ENCODE measurements at places on chromosomes 6 and 20.

DNA sequence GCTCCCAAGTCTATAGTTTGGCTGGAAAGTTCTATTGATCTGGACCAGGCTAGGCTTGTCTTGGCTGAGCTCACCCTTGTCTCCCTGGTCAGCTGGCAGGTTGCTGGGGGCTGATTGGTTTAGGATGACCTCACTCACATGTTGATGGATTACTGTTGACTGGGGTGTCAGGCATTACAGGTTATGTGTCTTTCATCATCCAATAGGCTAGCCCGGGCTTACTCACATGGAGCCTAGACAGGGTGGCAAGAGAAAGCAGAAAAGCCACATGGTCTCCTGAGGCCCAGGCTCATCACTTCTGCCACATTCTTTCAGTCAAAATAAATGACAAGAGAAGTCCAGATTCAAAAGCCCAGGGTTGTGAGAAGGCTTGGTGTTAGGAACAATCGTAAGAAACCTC, 103.5 kb downstream of the BFSP1 start:
- no peak for DNase-seq

- DNase-seq = no peak
Measured at GRCh38 chr6:20538907-20539306, 4.7 kb downstream of the CDKAL1 start.

DNA sequence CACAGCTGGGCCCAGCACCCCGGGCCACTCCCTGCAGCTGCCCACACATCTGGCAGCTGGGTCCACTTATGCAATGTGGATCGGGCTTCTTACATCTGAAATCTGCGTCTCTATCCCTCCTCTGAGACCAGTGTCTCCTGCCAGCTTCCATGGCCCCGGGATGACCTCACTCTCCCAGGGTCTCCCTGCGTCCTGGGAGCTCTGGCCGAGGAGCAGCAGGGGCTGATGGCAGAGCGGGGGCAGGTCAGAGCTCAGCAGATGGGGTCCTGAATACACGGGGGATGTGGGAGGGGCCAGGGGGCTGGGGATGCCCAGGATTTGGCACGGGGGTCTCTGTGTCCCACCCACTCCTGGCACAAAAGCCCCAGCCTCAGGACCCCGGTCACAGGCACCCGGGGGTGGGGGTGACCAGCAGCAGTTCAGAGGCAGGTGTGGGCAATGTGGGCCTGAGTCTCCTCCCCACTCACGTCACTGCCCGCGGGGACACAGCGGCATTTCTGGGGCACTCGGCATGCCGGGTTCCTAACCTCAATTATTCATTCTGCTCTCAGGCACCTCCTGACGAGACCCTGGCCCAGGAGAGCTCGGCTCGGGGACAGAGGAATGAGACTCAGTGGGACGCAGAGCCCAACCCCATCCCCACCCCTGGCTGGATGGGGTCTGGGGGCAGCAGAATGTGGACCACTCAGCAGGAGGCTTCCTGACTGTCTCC, 16.4 kb downstream of the CHRNA4 start:
- no peak for DNase-seq

GRCh38 chr6:138535728-138536455, 36.6 kb upstream of the NHSL1 start:
- no peak for DNase-seq

GRCh38 chr6:89073840-89074239, 6.7 kb upstream of the PNRC1 start:
- no peak for DNase-seq

- no peak for DNase-seq
Measured at GRCh38 chr6:38091613-38092012, 272.1 kb downstream of the ZFAND3 start.

GRCh38 chr6:53734473-53735299, 60.1 kb upstream of the LRRC1 start:
- no peak for DNase-seq

GRCh38 chr6:165245701-165246100, 63.7 kb downstream of the C6orf118 start:
- DNase-seq = no peak

GRCh38 chr6:111614833-111615582, 9.3 kb upstream of the TRAF3IP2 start:
- no peak for DNase-seq

DNA sequence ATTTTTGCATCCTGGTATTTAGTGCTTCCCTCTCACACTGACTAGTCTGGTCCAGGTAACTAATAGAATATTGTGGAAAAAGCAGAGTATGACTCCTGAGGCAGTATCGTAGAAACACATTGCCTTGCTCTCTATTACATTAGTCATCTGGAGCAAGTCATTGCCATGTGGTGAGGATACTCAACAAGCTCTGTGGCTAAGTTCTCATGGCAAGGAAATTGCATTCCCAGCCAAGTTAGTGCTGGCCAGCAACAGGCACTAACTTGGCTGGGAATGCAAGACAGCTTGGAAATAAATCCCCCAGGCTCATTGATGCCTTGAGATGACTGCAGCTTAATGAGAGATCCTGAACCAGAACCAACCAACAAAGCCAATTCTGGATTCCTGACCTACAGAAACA, 39.7 kb upstream of the HTR1B start:
- DNase-seq = no peak

DNA sequence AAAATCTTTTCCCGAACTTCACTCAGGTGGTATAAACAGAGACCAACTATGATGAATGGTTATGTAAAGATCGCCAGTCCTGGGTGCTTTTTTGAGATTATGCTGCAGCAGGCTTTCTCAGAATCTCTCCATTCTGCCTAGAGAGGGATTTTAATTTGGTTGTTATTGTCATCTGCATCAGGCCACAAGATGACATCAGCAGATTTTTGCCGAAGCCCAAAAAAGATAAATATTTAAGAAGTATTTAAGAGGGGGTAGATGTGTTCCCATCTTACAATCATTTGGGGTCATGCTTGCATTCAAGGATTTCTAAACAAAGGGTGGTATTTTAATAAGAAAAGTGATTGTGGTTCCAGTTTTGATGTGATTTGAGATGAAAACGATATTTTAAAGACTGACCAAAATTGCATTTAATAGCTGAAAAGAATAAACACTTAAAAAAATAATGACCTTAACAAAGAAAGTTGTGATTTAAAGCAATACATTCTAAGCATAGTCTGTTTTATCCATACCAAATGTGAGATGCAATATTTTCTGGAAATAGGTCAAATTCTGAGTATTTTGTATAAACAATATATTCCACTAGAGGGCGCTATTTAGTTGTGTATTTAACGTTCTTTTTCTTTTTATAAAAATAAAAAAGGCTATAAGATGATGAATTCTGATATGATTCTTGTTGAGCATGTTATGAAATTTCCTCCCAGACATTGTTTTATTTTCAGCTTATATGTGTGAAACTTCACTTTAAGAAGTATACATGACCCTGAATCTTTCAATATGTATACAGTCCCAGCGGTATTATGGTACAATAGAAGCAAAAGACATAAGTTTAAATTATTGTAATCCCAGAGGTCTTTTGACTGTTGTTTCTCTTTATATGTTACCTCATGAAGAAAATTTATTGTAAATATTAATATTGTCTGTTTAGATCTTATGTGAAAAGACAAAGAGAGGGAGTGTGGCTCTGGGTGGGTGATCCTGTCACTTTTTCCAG, 51.0 kb upstream of the ZFP64 start:
- peak; percentile 33 for DNase-seq

- no peak for DNase-seq
Measured at GRCh38 chr6:7761051-7761450, 35.2 kb downstream of the BMP6 start.

DNA sequence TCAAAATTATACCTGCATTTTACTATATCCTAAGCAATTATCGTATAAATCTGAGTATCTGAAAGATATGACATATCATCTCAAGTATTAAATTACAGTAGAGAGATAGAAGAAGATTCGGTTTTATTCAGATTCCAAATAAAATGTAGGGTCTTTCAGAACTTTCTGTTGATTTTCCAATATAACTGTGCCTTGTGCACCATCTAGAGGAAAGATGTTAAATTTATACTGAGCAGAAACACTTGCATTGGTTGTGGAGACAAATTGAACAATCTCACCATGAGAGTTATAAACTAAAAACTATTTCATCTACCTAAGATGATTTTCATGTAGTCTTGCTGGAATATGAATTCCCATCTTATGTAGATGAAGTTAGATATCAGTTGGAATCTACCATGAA, 26.8 kb upstream of the HSF2 start:
- DNase-seq = no peak

DNA sequence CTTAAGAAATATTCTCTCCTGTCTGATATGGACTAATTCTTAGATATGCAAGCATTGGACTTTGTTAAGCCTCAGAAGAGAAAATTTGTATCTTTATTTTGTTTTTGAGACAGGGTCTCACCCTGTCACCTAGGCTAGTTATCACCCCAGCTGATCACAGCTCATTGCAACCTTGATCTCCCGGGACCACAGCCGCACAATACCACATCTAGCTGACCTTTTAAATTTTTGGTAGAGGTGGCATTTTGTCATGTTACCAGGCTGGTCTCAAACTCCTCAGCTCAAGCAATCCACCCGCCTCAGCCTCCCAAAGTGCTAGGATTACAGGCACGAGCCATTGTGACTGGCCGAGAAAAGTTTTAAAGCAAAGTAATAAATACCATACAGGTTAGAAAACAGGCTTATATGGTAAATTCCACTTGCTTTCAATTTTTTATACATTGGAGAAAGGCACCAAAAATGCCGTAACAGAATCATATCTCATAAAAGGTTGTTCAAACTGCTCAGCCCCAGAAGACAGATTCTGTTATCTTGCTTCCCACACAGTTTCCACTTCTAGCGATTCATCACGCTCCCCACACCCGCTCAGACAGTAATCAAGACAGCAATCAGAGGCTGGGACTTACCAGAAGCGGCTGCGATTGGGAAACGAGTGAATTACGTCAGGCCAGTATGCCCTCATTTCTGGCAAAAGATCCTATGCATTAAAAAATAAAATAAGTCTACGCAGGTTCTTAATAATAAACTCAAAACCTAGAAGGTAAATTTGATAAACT, 13.8 kb downstream of the RNASET2 start:
- DNase-seq = peak; percentile 57

GRCh38 chr6:14396826-14397517, 279.4 kb downstream of the CD83 start:
- DNase-seq = no peak

- no peak for DNase-seq
Measured at GRCh38 chr6:24932832-24933231, 2.9 kb downstream of the RIPOR2 start.

DNA sequence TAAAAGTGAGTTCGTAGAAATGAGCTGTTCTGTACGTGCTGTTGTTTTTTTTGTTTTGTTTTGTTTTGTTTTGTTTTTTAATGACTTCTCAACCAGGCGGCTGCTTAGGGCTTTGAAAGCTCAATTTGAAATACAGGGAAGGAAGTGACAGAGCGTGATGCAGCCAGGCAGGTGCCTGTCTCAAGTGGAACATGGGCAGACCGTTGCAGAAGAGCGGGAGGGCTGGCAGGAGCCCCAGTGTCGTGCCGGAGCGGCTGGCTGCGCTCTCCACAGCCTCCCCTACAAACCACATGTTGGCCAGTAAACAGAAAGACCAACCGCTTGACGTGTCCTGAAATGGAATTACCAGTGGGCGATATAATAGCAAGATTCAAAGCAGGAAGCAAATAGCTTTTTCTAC, 164.9 kb upstream of the RREB1 start:
- DNase-seq = no peak

DNA sequence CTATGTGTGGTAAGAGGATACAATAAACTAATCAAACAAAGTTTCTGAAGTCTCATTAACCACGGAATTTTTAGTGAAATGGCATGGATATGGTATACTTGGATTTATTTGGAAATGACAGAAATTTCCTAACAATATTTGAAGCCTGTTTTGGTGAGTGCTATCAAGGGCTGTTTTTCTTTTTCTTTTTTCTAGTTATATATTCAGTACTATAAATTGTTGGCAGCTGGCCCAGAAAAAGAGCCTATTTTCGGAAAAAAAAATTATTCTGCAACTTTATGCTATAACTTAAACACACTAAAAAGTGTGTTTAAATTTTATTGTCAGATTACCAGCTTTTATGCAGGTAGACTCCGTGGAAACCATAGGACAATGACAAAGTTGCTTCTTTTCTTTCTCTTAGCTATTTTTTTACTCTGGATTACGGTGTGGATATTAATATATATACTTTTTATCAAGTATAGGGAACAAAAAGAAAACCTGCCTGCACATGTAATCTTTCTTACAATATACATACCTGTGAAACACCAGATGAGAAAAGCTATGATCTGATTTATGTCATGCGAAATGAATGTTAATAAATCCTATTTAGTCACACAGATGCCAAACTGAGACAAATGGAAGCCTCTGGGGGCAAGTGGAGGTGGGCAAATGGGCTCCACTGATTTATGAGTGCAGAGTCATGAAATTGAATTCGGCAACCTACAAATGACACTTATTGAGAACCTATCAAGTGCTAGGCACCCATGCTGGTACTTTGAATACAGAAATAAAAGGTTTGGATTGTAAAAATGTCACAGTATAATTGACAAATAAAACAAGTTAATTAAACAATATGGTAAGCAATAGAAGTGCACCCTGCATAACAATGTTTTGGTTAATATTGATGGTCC, 919.5 kb upstream of the FLRT3 start:
- no peak for DNase-seq

DNA sequence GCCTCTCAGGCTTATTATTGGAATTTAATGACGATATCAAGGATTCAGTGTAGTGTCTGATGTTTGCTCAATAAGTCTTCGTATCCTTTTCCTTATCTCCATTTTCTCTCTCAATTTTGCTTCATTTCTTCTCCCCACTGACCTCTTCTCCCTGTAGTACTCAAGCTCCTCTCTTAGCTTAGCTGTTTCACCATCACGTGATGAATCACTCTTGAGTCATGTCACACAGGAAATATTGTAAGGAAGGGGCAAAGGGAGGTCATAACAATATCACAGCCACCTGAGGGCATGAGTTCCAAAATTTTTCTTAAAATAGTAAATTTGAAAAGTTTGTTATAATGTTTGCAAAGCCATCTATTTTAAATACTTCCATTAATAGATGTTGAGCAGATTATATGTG, 392.2 kb upstream of the MARCKS start:
- no peak for DNase-seq

- no peak for DNase-seq
Measured at GRCh38 chr20:15760001-15760621, 813.1 kb downstream of the KIF16B start.

DNA sequence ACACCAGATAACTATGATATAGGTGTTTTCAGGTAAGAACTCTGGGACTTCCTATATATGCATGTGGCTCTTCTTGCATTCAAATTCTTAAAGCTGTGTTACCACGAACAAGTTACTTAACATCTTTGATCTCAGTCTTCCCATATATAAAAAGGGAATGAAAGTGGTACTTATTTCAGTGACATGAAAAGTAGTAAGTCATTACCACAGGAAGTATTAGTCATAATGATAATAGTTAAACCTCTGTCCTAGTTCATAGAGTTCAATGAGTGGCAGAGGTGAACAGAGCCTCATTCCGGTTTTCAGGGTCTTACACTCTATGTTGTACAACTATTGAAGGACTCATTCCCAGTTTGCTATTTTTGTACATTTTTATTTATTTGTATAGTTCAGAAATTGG, 237.0 kb downstream of the NKAIN2 start:
- DNase-seq = no peak

- no peak for DNase-seq
Measured at GRCh38 chr6:23013776-23014175, 444.4 kb downstream of the HDGFL1 start.

Measured in CD4-positive, alpha-beta memory T cell (primary cell).